ENCODE measurements at places on chromosomes 4 and X. TPM values are rescaled to one million over a fixed set of nuclear protein-coding genes. Genes with fewer than 3 reads are reported as not detected.

- no peak overlapping the region for H3K27ac ChIP-seq
- no peaks in the 10 kb centered on the region for H3K36me3 ChIP-seq
- no peaks in the 10 kb centered on the region for H3K27me3 ChIP-seq
- H3K4me3 ChIP-seq, result no peak overlapping the region
- DNase-seq, result no peak
These were observed 20.6 kb downstream of the SCD5 start for GRCh38 chr4:82777857-82778525.

DNA sequence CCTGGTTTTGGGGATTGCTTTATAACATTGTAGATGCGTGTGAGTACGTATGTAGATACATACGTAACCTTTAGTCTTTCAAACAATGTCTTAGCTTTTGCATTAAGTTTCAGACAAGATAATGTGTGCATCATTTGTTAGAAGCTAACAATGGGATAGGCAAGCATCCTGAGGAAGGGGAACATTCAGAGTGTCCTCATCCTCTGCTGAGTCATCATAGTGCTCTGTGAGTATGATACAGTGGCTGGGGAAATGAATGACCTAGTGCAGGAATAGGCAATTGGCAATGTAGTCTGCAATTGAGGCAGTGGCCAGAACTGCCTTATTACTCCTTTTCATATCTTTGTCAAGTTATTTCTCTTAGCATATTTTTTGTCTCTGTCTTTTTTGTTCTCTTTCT, 7.3 kb downstream of the NAP1L5 start:
- no peak overlapping the region for H3K27ac ChIP-seq
- H3K27me3 ChIP-seq, result no peaks in the 10 kb centered on the region

DNA sequence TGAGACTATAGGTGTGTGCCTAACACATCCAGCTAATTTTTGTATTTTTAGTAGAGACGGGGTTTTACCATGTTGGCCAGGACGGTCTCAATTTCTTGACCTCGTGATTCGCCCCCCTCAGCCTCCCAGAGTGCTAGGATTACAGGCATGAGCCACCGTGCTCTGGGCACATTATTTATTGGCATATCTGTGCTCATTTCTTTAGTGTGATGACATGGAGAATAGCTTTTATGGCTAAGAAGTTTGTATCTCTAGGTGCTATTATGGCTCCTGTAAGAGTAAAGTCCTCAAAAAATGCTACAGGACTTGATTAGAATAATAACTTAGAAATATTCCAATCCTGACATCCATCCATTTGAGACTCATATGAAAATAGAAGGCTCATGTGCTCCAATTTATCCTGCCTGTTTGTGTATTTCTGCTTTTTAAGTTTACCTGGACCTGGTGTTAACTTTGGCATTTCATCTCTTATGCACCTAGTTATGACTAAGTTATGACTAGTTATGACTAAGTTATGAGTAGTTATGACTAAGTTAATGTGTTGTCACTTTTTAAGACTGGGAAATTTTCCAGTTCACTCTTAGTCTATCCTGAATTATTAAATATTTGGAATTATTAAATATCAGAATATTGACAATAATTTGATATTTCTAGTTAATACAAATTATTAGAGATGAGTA, 36.4 kb upstream of the UNC5C start:
- H3K27me3 ChIP-seq, result no peaks in the 10 kb centered on the region
- H3K36me3 ChIP-seq, result no peaks in the 10 kb centered on the region
- no peak overlapping the region for H3K4me3 ChIP-seq

- H3K27ac ChIP-seq, result no peak overlapping the region
- DNase-seq, result no peak
- H3K4me3 ChIP-seq, result no peak overlapping the region
- H3K27me3 ChIP-seq, result no peaks in the 10 kb centered on the region
- peaks cover 62% of the 10 kb centered on the region for H3K36me3 ChIP-seq
- no peaks in the 10 kb centered on the region for H3K4me1 ChIP-seq
These were observed 49.4 kb downstream of the UBA6 start for GRCh38 chr4:67651536-67651935.

GRCh38 chrX:97638621-97639020, 754.9 kb downstream of the RPA4 start:
- peaks cover 2% of the 10 kb centered on the region for H3K27me3 ChIP-seq
- no peak for DNase-seq
- peaks cover 5% of the 10 kb centered on the region for H3K4me1 ChIP-seq
- H3K4me3 ChIP-seq, result no peak overlapping the region

ODAPH gene
- 0.41 TPM for total RNA-seq

IQCM gene
- not detected for total RNA-seq
